ENCODE measurements at places on chromosomes 2 and 18.

GRCh38 chr2:238426568-238427434, at the start of gene ASB1:
Gene ASB1 (plus strand): TSS chr2:238426927. CDS start chr2:238427071, 144 bp downstream.
- peak; percentile 68 for DNase-seq

GRCh38 chr2:8839189-8839965, 2.0 kb upstream of the KIDINS220 start:
- DNase-seq = no peak

DNA sequence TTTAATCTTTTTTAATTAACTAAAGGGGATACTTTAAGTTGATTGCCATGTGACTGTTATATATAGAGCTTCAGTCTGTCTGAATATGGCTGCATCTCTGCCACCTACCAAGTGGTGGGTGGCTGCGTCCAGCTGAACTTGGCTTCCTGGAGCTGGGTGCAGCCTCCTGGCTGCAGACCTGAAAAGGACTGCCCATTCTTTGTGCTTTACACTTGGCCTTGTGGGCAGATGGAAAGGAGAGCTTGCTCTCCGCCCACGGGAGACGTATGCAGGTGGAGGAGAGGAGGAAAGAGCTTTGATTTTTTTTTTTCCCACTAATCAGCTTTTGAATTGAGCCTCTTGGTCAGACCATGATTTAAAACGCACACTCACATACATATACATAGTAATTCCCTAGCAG, 34.7 kb downstream of the NCK2 start:
- no peak for DNase-seq

GRCh38 chr2:154623819-154624218, 74.7 kb upstream of the KCNJ3 start:
- no peak for DNase-seq

GRCh38 chr2:38492042-38492615, 110.6 kb downstream of the HNRNPLL start:
- no peak for DNase-seq

DNA sequence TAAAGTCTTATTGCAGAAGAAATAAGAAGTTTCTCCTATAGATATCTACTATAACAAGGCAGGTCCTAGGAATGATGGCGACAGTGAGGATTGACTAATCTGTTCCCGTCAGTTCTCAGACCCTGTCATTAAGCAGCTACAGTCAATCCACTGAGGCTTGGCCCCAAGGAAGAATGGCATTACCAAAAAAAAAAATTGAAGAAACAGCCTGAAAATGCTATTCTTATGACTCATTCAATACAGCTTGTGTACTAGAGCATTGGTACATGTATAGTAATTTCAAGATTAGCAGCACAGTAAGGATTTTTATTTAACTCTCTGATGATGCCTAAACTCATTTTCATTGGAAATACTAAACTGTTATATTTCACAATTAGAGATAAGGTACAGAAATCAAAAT, 1096.1 kb upstream of the NXPH2 start:
- DNase-seq = no peak

DNA sequence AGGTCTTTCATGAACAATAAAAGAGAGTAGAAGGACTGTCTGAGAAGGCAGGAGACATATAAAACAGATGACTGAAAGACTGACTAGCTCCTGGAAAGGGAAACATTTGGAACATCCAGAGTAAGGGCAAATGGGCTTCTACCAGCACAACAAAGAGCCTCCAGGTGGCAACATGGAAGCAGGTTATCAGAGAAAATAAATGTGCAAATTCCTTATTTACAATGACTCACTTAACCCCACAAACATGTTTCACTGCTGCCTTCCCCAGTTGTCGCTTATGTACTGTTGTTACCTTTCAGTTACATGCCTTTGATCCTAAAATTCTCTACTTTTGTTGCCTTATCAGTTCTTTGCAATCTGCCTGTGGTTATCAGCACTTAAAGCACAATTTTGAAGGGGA, 117.0 kb downstream of the HIBCH start:
- DNase-seq = no peak

DNA sequence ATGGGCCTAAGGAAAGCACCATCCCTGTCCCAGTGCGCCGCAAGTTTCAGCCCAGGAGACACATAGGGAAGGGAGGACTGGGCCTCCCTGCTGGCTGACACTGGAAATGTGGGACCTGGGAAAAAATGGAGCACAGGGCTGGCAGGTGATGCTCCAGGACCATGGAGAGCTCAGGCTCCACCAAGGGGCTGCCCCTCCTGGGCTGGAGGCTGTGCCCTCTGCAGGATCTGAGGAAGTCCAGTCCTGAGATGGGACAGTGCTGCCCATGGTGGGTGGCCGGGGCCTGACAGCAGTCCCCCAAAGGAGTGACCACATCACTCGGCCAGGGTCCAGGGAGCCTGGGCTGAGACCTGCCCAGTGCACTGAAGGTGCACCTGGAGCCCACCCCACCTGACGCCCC, 108.6 kb upstream of the TEKT4 start:
- DNase-seq = no peak

DNA sequence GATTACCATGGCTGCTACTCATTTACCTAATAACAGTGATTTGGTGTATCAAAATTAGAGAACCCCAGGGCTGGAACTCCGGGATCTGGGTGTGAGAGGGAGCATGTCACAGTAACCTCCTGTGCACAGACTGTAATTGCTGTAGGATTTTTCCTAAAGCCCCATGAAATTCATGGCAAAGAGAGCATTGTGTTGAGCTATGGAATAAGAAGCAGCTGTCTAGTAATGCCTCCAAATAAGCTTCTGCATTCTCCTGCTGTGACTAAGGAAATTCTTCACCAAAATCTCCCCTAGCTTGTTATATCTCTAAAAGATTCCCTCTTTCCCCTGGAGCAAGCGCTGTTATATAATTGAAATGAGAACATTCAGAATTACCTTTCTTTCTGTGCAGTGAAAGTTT, 158.1 kb upstream of the SPATS2L start:
- DNase-seq = no peak

DNA sequence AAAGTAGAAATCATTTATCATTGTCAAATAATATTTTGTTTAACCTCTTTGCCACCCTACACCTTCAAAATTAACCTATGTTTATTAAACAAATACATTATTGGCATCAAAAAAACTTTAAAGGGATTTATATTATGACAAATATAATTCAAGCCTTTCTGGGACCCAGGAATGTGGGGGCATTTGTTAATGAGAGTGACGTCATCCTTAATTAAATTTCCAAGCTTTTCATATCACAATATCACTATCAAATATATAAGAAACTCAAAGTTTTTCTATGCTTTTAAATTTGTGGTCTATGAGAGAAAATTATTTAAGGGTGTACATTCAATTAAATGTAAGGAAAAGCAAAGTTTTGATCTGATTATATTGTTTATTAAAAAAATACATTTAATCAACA, 307.4 kb upstream of the POU3F3 start:
- no peak for DNase-seq

DNA sequence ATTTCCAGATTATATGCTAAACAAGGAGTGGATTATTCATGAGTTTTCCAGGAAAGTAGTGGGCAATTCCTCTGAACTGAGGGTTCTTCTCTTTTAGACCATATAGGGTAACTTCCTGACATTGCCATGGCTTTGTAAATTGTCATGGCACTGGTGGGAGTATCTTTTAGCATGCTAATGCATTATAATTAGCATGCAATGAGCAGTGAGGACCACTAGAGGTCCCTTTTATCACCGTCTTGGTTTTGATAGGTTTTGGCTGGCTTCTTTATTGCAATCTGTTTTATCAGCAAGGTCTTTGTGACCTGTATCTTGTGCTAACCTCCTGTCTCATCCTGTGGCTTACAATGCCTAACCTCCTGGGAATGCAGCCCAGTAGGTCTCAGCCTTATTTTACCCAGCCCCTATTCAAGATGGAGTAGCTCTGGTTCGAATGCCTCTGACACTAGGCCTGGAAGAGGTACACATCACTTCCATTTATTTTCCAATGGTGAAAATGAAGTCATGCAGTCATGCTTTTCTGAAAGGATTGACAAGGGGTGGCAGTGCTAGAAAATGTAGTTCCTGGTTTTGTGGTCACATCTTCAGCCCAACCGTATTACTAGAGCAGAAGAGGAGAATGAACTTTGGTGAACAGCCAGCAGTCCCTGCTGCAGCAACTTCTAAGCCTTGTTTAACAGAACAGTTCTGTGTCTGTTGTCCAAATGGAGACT, 26.6 kb upstream of the ITGA4 start:
- peak; percentile 60 for DNase-seq

DNA sequence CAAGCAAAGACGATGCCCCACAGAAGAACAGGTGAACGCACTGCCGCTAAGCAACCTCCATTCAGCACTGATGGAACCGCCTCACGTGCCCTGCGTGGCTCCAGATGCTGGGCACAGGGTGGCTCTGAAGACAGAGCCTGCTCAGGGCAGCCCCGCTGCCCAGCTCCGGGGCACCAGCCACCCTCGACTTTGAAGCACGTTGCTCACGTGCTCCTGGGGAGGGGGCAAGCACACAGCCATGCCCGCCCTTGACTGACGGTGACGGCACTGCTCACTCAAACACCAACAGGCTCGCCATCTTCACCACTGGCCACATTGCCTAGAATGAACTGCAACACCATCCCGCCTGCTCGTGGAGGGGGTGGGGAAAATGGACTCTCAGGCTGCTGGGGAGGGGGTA, 251.3 kb downstream of the HDAC4 start:
- no peak for DNase-seq

GRCh38 chr18:50231621-50232020, 34.7 kb downstream of the CFAP53 start:
- DNase-seq = no peak

- DNase-seq = no peak
Measured at GRCh38 chr2:188969236-188969635, 4.9 kb upstream of the COL3A1 start.

GRCh38 chr2:128573116-128573515, 254.4 kb upstream of the HS6ST1 start:
- DNase-seq = no peak

DNA sequence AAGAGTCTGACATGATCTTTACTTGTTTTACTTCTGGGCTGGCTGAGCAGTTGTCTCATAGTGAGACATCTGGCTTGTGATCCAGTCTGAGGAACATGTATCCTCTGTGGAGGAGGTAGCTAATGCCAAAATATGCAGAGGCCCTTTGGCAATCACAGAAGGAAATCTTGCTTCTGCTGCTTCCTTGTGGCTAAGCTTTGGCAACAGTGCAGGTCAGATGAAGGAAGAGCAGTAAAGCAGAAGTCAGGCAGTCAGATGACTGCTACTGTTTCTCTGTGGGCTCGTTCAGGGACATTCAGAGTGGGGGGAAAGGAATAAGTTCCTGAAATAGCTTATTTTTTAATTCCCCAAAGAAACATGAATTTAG, 22.3 kb downstream of the DOK1 start:
- no peak for DNase-seq

DNA sequence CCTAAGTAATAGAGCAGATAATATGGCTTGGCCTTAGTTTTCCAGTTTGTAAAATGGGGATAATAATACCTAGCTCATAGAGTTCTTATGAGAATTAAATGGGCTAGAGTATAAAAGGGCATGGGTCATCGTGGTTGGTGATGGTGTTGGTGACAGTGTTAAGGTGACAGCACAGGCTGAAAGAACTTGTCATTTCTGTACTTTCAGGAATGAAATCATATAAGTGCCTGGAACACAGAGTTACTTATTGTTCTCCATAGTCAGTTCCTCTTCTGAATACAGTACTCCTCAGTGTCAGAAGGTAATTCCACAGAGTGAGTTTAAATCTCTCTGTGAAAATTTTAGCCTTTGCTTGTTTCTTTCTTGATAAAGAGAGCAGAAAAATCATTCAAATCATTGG, 42.4 kb downstream of the KIF5C start:
- DNase-seq = no peak

GRCh38 chr18:40673150-40673549, 1281.9 kb upstream of the PIK3C3 start:
- no peak for DNase-seq

DNA sequence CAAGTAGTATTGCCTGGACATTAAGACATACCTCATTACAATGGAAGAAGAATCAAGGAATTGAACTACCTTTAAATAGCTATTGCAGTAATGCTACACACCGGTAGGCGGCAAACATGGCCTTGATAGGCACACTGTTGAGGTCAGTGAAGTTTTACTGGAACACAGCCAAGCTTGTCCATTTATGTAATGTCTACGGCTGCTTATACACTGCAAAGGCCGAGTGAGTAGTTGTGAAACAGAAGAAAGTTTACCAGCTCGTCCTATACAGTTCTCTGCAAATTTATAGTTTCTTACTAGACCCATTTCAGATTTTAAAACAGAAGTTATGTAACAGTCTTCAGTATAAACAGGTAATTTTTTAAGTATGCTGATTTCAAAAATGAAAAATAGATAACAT, 38.8 kb downstream of the PPP4R1 start:
- DNase-seq = peak; percentile 21

DNA sequence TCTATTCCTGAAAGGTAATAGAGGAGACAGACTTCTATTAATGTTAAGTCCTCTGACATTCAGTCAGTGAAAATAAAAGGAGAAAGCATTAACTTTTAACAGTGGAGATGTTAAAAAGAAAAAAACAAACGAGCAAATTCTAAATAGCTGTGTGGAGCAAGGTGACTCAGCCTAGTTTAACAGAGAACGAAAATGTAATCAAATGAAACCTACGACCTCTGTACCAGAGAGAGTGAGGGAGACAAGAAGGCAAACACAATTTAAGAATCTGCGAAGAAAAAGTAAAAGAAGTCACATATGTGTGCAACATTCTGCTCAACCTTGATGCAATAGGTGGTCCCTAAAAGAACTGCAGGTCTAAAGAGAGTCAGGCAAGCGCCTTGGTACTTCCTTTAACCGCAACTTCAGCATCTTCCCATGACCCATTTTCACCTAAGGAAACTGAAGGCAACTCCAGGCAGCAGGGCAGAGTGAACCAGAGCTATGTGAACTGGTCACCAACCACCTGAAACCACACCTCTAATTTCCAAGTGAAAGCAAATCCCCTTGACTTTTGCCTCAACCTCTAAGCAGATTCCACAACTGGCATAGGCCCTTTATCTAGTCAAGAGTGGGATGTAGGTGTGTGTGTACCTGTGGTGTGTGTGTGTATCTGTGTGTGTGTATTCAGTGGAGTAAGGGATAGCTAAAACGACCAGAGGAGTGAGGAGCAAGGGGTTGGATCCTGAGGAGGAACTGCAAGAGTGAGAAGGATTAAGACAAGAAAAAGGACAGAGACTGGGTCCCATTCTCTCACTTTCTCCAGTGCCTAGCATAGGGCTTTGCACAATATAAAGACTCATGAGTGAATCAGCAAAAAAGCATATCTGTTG, 43.0 kb downstream of the FIGN start:
- DNase-seq = no peak

GRCh38 chr2:70083344-70084156, 3.7 kb upstream of the PCBP1 start:
- peak; percentile 84 for DNase-seq

DNA sequence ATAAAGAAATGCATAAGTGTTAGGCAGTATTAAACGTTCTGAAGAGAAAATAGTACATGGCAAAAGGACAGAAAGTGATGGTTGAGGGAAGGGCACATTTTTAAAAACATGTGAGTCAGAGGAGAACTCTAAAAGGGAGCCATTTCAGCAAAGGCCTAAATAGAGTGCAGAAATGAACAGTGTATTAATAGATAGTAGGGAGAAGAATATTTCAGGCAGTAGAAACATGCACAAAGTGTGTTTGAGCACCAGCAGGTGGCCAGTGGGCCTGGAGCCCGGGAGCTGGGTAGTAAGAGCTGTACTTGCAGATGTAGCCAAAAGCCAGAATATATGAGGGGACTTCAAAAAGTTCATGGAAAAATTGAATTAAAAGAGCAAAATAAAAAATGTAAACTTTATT, 288.1 kb upstream of the FIGN start:
- no peak for DNase-seq

GRCh38 chr2:206202446-206202845, 42.8 kb downstream of the EEF1B2 start:
- DNase-seq = no peak

All from CD4-positive, alpha-beta T cell treated with Interleukin-4 for 4 hours (primary cell).